Mesothelial cell of epicardium (in vitro differentiated cells): ENCODE measurements at places on chromosomes 1 and 21. TPM values are rescaled to one million over a fixed set of nuclear protein-coding genes. Genes with fewer than 3 reads are reported as not detected.

Gene BARHL2
- not detected in 3 replicates for total RNA-seq

DNA sequence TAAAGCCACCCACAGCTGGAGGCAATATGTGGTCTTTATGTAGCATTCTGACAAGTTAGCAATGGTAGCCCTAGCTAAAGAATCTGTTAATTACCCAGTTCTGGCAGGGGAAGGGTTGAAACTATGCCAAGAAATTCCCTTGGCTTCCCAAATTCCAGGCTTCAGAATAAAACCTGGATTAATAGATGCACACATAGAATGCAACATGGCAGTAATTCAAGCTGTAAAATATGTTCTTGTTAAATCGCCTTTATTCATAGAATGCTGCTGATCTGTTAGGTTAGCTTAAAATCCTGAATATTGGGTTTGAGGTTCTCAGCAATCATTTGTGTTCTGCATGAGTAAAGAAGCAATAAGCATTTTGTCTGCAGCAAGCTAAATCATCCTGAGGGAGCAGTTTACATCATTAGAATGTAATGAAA, 80.1 kb downstream of the ZNF326 start:
- DNase-seq = no peak

Gene CCDC30
- 5.1 to 7.5 TPM (median 5.8 TPM) in 3 replicates for total RNA-seq

DNA sequence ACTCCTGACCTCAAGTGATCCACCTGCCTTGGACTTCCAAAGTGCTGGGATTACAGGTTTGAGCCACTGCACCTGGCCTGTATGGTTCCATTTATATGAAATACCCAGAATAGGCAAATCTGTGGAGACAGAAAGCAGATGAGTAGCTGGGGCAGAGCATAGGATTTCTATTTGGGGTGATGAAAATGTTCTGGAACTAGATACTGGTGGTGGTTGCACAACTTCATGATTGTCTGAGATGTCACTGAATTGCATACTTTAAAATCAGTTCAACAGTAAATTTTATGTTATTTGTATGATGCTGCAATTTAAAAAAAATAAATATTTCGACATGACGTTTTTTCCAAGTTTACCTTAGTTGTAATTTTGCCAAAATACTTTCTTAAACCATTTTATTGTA, 23.9 kb downstream of the ITSN1 start:
- no peak for DNase-seq

- no peak for DNase-seq
Observed at GRCh38 chr21:42040411-42041180, 30.4 kb upstream of the ZBTB21 start.

GRCh38 chr21:26117324-26117971, 53.1 kb downstream of the APP start:
- DNase-seq = no peak

GRCh38 chr1:58551186-58552140, 4.9 kb upstream of the OMA1 start:
- DNase-seq = no peak

Gene RGS18
- total RNA-seq = not detected in 3 replicates

- no peak for DNase-seq
Observed at GRCh38 chr1:9145714-9146113, 16.8 kb upstream of the GPR157 start.

GRCh38 chr1:160717306-160717705, 5.7 kb upstream of the CD48 start:
- no peak for DNase-seq

Gene MTX1
- total RNA-seq = 33.9 to 35.7 TPM (median 33.9 TPM) in 3 replicates

GRCh38 chr1:43545695-43546387, 15.2 kb downstream of the PTPRF start:
- DNase-seq = no peak

DNA sequence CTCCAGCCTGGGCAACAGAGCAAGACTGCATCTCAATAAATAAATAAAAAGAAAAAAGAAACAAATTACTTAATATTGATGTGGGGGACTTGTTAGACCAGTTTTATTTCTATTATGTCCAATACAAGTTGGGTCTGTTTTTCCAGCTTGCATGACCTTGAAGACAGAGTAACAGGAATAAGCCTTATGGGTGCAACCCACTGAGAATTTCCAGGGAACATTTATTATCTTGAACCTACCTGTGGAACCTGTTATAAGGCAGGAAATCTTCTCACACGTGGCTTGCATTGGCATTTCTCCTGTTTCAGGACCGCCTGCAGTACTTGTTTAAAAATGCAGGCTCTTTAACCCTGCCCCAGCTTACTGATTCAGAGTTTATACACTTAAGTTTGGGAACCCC, 64.0 kb downstream of the ZBTB17 start:
- DNase-seq = no peak

Gene CD1D
- 2.2 to 2.8 TPM (median 2.8 TPM) in 3 replicates for total RNA-seq

- no peak for DNase-seq
Observed at GRCh38 chr1:229470406-229471043, 36.6 kb upstream of the ACTA1 start.

GRCh38 chr1:2446394-2446793, 29.7 kb upstream of the PLCH2 start:
- DNase-seq = no peak

DNA sequence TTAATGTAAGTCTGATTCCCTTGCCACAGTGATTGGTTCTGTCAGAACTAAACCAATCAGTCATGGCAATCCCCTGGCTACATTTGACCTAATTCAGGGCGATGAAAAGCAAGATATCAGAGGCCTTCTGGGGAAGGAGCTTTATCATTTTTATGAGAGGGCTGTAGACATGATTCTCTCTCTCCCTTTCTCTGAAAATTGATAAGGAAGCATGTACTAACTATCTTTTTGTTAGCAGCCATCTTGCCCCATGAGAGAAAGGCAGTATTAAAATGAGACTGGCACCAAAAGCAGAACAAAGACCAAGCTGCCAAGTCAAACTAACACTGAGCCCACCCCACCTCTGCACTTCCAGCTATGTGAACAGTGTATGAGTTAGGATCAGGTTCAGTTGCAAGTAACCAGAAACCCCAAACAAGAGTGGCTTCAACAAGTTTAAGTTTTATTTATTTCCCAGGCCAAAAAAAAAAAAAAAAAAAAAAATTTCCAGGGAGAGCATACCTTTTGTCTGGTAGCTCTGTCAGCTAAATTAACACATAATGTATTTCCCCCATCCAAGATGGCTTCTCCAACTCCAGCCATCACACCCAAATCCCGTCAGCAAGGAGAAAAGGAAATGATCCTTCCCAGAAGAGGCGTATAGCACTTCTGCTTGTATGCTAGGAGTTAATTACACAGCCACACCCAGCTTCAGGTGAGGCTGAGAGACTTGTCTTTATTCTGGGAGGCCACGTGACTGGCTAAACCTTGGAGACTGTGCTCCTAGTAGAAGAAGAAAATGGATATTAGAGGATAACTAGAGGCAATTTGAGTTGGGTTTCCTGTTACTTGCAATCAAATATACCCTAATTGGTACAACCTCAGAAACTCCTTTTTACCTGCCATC, 105.8 kb upstream of the RALGPS2 start:
- no peak for DNase-seq

DNA sequence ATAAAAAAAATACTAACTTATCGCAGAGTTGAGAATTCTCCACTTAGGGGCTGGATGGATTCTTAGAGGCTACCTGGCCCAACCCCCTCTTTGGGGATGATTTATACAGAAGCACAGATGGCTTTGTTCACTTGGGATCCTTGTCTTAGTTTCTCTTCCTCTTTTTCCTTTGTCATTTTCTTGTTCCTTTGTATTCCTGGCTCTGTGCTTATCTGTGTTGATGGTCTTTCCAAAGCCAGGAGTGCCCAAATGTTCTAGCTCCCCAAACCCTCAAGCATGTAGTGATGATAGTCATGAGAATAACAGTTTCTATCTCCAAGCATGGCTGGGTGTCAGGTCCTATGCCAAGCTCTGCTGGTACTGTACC, 27.4 kb downstream of the EPHB2 start:
- DNase-seq = no peak

- no peak for DNase-seq
Observed at GRCh38 chr1:16903054-16903453, 7.3 kb downstream of the RNU1-2 start.

Gene SPRR2E
- total RNA-seq = 1.2 to 1.9 TPM (median 1.9 TPM) in 3 replicates

GRCh38 chr1:229043115-229043514, 227.8 kb upstream of the RAB4A start:
- DNase-seq = no peak

GRCh38 chr1:224851210-224851847, 78.1 kb upstream of the DNAH14 start:
- peak; percentile 42 for DNase-seq

Gene DNAJC6
- total RNA-seq = 18.1 to 20.3 TPM (median 19.4 TPM) in 3 replicates

- peak; percentile 31 for DNase-seq
Observed at GRCh38 chr1:205535866-205536758, 31.6 kb downstream of the CDK18 start.

Gene ANXA9
- 1.2 TPM in 3 replicates for total RNA-seq

DNA sequence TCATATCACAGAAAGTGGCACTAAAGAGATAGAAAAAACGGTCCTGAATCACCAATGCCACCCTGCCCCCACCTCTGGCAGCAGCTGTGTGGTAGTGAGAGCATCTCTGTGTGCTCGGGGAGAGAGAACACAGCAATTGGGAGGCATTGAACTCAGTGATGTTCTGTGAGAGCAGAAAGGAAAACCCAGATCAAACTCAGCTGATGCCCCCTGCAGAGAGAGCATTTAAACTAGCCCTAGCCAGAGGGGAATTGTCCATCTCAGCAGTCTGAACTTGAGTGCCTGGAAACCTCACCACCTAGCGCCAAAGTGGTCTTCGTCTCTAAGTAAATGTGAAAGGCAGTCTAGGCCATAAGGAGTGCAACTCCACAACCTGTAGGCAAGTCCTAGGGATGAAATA, 21.3 kb downstream of the SLC44A5 start:
- no peak for DNase-seq
